ENCODE measurements at places on chromosomes 11 and 22.

DNA sequence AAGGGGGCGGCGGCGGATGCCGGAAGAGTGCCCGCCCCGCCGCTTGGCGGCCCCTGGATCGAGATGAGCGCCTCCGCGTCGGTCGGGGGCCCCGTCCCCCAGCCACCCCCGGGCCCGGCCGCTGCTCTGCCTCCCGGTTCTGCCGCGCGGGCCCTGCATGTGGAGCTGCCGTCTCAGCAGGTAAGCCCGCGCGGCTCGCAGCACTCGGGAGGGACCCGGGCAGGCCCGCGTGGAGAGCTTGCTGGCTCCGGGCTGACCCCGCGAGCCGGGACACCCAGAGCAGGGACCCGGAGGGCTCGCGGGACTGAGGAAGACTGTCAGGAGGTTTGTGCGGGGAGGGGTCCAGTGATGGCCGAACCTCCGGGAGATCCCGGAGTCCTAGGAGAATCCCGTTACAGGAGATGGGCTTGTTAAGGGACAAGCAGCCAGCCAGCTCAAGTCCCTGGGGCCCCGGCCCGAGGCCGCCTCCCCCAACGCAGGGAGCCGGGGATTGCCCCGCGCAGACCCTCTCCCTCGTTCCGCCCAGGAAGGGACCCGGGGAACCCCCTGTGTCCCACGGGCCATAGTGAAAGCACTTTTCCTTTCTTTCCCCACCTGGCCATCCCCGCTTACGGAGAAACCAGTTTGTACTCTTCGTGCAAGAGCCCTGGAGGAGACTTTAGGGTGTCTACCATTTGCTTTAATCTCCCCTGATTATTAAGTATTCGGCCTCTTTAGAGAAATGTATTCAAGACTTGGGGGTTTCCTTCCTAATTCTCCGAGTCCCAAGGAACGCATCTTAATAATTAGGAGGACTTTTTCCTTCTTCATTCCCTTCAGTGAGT is 547 bp downstream of the UVRAG start:
- DNase-seq: peak; percentile 50

- DNase-seq: no peak
Observed at GRCh38 chr11:117770061-117770460, 27.0 kb downstream of the DSCAML1 start.

DNA sequence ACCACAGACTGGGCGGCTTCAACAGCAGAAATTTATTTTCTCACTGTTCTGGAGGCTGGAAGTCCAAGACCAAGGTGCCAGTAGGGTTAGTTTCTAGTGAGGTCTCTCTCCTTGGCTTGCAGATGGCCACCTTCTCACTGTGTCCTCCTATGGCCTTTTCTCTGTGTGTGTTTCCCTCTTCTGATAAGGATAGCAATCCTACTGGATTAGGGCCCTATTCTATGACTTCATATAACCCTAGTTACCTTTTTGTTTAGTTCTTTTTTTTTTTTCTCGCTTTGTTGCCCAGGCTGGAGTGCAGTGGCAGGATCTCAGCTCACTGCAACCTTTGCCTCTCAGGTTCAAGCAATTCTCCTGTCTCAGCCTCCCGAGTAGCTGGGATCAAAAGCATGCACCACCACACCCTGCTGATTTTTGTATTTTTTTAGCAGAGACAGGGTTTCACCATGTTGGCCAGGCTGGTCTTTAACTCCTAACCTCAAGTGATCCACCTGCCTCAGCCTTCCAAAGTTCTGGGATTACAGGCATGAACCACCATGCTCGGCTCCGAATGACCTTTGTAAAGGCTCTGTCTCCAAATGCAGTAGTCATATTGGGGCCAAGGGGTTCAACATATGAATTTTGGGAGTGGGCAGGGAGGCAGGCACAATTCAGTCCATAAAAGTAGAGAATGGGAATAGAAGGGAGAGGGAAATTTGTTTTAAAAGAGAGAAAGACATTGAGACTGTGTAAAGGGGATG is 25.5 kb upstream of the NNMT start:
- no peak for DNase-seq

DNA sequence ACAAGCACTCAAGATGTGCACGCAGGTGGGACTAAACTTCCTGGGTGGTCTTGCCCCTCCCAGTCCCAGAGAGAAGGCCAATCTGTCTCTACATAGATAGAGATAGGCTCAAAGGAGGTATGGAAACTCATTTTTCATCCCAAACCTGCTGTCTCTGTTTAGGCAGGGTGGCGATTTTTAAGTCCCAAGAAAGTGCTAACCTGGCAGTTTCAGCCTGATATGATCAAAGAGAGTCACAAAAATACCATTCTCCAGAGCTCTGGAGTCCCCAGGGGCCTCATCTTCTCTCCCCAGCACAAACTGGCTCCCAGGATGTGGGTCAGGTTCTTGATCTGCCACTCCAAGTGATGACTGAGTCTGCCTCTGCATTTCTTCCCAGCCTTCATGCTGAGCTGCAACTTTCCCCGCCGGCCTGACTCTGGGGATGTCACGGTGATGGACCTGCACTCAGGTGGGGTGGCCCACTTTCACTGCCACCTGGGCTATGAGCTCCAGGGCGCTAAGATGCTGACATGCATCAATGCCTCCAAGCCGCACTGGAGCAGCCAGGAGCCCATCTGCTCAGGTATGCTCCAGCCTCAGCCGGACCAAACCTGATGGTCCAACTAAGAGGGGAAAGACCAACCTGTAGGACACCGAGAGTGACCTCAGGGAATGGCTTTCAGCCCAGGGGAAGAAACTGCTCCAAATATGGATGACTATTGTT is 129.5 kb downstream of the SEZ6L start:
- no peak for DNase-seq

DNA sequence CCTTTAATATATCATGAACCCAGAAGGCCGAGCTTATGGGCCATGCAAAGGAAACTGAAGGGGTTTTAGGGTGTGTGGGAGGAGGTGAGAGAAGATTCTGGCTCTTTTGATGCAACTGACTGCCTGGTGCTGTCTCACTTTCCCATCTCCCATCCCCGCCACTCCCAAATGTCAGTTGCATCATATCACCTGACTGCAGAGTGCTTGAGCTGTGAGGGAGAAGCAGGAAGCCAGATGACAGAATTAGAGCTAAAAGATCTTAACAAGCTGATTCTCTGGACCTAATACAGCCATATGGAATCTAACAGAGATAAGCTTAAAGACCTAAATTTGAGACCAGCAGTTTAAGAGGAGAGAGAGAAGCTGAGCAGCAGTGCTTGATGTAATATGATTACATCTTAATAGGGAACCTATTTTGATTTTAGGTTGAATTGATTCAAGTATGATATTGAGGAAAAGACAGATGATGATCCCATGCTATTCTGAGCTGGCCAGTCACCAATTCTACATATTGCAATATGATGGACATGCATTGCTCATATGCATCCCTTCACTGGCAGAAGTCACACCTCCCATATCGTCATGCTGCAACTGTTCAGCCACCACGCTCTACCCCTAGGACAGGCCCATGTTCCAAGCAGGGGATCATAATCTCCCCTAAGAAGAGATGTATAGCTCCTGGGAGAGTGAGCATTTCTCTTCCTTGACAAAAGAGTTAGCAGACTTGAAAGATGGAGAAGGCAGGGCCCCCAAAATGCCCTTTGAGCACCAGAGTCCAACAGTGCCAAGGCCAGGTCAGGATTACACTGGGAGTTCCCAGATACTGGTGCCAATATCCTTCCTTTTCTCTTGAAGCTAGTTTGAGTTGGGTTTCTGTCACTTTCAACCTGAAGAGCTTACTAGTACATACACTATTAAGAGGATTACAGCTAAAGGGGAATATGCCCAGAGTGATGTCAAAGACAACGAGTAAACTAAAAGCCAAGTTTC is 44.9 kb downstream of the PLEKHA7 start:
- DNase-seq: no peak

GRCh38 chr11:129937592-129938238 is 42.3 kb upstream of the NFRKB start:
- DNase-seq: no peak

DNA sequence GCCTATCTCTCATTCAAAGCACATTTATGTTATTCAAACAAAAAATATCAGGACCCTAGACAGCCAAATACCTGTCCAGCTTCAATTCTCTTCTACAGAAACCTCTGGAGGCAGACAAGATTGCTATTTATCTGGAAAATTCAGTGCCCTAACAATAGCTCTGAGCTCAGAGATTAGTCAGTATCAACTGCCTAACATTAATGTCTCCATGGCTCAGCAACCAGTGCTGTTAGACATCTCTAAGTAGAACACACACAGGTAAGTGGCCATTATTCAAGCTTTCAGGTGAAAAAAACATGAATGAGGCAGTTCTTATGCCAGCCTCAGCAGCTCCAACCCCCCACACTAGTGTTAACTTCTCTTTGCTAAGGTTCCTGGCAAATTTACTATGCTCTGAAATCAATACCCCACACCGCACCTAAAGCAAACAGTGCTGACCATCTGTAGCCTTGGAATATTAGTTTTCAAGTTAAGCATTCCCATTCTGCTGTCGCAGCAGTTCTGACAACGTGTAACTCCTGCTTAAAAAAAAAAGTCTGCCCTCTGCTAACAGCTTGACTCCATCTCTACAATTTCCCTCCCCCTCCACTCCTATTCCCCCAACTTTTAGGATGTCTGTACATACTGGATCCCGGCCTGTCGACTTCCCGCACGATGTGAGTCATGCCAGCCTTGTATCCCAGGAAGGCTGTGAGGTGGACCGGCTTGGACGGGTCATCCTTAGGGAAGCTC is 1.5 kb downstream of the RPL3 start:
- no peak for DNase-seq

DNA sequence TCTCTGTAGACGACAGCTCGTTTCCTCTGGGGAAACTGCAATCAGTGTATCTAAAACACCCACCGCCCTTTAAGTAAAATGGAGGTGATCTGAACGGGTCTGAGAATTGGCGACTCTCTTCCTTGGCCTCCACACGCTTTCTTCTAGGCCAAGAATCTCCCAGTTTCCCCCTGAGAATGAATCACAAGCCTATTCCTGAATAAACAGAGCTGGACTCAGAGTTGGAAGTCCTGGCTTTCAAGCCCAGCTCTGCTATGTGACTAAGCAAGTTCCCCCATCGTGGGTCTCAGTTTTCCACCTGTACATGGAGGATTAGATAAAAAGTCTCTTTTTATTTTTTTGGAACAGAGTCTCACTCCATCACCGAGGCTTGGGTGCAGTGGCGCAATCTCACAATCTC is 200.4 kb downstream of the MN1 start:
- no peak for DNase-seq

DNA sequence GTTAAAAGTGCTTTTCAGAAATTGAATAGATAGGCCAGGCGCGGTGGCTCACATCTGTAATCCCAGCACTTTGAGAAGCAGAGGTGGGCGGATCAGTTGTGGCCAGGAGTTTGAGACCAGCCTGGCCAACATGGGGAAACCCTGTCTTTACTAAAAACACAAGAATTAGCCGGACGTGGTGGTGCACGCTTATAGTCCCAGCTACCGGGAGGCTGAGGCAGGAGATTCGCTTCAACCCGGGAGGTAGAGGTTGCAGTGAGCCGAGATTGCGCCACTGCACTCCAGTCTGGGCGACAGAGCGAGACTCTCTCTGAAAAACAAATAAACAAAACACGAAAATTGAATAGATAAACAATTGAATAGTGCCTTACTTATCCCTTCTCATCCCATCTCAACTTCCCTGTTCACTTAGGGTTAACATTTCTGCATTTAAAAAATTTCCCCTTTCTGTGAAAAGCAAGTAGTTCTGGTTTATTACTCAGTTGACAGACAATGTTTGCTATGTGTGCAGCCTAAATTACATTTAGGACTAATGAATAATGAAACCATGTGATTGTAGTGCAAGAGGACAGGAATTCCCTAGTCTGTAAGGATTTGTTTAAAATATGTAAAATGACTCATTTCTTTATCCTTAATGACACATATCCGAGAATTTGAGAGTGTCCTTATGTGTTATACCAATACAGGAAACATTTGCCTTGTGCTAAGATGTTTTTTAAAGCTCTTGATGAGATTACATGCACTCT is 6.0 kb downstream of the RNF169 start:
- no peak for DNase-seq

GRCh38 chr22:25403811-25404471 is 160.5 kb upstream of the GRK3 start:
- DNase-seq: no peak

- DNase-seq: no peak
Observed at GRCh38 chr22:37792494-37792893, 15.2 kb upstream of the GCAT start.

- DNase-seq: no peak
Observed at GRCh38 chr11:61956191-61957020, 6.3 kb downstream of the BEST1 start.

- DNase-seq: no peak
Observed at GRCh38 chr11:112534208-112534607, 273.5 kb upstream of the PLET1 start.

- no peak for DNase-seq
Observed at GRCh38 chr22:17749605-17750395, 24.5 kb downstream of the BID start.

GRCh38 chr11:6321961-6322362 is 1.7 kb upstream of the CAVIN3 start:
- DNase-seq: no peak

DNA sequence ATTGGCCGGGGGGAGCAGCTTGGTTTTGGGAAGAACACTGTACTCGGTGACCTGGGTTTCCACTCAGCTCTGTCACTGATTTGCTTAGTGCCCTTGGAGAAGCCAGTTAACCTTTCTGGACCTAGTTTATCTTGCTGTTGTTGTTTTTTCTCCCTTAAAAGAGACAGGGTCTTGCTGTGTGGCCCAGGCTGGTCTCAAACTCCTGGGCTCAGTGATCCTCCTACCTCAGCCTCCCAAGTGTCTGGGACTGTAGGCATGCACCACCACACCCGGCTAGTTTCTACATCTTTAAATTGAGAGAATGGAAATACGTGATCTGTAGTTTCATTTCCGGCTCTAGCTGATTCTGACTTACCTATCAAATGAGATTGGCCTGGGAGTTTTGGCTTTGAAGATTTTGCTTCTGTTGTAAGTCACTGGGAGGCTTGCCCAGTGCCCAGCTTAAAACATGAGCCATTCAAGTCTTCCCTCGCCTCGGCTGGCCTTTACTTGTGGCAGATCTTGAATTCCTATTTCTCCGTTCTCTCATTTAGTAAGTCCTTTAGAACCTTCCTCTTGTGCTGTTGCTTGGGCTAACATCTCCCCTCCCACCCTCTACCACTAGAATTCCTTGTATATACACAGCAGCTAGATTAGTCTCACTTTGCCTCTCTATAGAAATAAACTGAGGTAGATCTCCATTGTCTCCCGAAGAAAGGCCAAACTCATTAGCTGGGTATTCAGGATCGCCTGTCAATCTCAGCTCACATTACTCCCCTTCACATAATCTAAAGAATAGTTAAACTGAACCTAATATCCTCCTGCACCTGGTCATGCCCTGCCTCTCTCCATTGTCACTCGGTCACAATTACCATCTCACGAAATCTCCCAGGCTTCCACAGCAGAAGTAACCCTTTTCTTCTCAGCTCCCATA is 87.7 kb upstream of the SLC25A18 start:
- no peak for DNase-seq

- peak; percentile 22 for DNase-seq
Observed at GRCh38 chr22:50027639-50028537, 15.3 kb upstream of the IL17REL start.

DNA sequence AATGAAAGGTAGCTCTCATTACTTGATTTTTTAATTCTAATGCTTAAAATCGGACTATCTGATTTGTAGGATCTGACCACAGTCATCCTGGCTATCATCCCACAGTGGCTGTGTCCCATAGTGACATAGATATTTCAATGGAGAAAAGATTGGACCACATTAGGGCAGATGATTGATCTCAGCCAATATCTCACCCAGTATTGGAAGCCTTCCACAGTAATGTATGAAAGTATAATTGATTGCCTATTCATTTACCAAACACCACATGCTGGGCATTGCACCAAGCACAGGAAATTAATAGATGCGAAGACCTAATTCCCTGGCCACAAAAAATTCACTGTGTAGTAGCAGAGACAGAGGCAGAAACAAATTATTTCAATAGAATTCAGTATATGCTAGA is 37.6 kb downstream of the FZD4 start:
- DNase-seq: no peak
